Globus pallidus (tissue), 1 donor: ENCODE measurements at places on chromosomes 2 and 18.

GRCh38 chr2:119207447-119207846, 16.2 kb upstream of the STEAP3 start:
- DNase-seq, result no peak

GRCh38 chr18:23453680-23454058, 582 bp downstream of the RIOK3 start:
- no peak for DNase-seq

DNA sequence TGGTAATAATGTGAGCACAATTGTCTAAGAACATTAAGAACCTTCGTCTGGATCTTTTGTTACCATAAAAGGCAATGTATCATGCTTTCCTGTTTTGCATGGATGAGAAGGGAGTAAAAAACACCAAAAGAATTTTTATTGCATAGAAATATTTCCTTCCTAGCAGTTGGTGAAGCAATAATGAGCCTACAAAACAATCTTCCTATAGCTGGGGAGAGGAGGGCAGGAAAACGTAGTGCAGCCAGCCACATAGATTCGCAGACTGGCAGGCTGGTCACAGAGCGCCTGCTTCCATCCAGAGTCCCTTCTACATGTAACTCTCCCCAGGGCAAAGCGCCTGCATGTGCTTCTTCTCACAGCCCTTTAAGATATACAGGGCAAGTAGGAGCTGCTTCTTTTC, 190.4 kb downstream of the BABAM2 start:
- DNase-seq, result no peak

DNA sequence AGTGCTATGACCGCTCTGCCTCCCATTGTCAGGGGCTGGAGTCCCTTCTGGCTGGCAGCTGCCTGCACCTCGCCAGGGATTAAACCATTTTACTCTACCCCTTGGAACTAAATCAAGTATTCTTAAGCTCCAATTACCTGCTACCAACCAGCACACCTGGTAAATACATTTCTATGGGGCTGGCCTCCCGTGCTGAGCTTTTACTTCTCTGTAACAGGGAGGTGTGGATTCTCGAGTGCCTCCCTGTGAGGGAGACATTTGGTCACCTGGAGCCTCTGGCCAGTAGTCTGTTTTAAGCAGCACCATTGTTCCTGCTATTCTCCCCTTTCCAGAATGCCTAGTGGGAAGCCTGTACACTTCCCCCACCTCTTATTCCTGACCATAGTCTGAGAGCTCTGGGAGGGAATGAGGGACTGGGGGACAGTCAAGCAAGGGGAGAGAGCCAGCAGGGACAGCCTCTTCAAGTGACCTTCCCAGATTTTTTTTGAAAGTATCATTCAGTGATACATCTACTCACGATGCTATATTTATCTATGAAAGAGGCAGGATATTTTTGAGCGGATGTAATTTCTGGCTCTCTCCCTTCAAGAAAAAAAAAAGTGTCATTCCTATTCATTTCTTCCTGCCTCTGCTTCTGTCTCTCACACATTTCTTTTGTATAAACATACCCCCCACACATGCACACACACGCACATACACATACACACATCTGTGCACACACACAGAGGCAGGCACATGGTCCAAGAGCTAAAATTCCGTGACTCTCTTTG, 112.8 kb downstream of the CAPN13 start:
- DNase-seq, result no peak

GRCh38 chr2:146031158-146031557, 1511.2 kb upstream of the ZEB2 start:
- no peak for DNase-seq

- DNase-seq, result no peak
Measured at GRCh38 chr2:187698374-187699110, 144.3 kb upstream of the TFPI start.

- peak; percentile 54 for DNase-seq
Measured at GRCh38 chr2:26072925-26073768, 39.3 kb downstream of the RAB10 start.

GRCh38 chr18:77530732-77531131, 281.1 kb downstream of the GALR1 start:
- DNase-seq, result no peak

DNA sequence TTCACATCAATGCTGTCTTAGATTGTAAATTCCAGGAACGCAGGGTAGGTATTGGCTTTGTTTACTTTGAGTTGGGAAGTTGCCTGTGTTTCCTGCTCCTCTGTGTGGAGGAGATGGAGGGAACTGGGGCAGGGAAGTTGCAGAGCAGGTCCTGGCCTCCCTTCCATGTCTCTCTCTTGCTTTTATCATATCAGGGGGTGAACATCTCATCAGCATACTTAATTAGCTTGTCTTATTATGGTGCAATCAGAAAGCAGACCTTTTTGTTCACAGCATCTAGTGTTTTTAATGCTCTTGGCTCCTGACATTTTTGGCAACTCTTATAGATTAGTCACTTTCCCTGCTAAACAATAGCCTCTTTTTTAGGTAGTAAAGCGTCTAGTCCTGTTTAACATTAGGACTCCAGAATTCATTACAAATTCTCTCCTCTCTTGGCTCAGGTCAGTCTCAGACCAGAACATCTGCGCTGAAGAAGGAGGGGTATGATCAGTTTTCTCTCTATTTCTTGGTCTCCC, 11.5 kb upstream of the DIPK1C start:
- peak; percentile 61 for DNase-seq

GRCh38 chr2:200399636-200400035, 93.1 kb downstream of the SPATS2L start:
- DNase-seq, result no peak

- DNase-seq, result no peak
Measured at GRCh38 chr18:78129260-78129659, 850.4 kb upstream of the SALL3 start.

GRCh38 chr2:239231231-239232194, 169.3 kb downstream of the HDAC4 start:
- DNase-seq, result no peak

- DNase-seq, result no peak
Measured at GRCh38 chr2:230230087-230230486, 4.6 kb downstream of the SP140 start.

DNA sequence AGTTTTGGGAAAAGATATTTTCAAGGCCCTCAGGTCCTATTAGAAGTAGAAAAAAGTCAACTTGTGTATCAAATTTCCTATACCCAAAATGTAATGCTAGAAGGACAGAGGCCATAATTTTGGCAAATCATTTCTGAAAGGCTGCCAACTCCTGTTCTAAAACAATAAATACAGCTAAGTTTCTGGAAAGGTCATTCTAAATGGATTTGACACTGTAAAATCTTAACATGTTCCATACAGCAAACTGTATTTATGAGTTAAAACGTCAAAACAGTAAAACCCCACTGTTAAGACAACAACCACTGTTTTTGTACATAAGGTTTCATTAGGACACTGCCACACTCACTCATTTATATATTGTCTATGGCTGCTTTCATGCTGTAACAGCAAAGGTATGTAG, 9.7 kb downstream of the FAM98A start:
- no peak for DNase-seq

DNA sequence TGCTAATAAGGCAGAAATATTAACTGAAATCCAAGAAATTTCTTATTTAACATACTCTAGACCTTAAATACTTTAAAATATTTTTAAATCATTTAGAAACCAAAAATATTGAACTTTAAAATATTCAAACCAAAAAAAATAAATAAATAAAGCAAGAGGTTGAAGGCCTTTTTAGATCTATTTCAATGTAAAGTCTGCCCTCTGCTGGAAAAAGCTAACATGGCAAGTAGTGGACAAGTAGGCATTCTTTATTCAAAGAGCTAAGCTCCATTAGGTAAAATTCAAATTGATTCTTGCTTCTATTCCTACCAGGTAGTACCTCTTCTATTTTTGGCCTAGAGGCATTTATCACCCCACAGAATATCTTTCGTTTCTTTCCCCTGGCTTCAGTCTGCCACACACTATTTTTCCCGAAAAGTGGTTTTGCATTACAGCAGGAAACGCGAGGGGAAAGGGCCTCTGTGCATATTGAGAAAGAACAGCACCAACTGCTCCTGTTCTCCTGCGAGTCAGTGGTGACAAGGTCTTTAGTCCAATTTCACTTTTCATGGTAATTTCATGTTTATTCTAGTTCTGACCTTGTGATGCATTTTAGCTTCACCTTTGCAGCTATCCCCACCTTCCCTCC, 20.4 kb downstream of the IFIH1 start:
- peak; percentile 81 for DNase-seq

DNA sequence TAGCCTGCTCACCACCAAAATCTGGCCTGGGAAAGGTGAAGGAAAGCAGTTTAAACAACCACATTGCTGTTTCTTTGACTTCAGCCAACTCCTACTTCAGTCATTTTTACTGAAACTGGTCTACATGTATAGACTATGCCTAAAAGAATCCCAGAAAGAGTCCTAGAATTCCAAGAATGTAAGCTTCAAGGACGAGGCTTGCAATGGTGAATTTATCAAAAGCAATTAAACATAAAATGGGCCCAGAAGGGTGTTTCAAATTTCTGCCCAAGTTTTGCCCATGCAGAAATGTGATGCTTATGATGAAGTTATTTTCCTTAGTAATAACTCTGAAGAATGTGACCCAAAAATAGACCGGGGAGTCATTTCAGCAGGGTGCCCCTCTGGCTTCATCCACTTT, 16.6 kb downstream of the EN1 start:
- no peak for DNase-seq

- peak; percentile 36 for DNase-seq
Measured at GRCh38 chr2:85265304-85265703, 62.5 kb downstream of the TGOLN2 start.

DNA sequence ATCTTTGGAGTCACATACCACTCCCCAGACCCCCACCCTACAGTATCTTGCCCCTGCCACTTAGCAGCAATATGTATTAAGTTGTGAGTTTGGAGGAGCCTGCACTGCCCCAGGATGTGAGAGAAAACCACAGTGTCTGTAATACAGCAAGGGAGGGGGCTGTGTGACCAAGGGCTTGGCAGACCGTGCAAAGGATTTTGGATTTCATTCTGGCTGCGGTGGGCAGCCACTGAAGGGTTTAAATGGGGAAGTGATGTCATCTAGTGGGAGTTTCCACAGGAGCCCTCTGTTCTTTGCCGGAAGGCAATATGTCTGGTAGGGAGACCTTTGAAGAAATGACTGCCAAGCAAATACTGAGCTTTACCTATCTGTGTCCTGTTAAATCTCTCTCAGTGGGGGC, 202.4 kb downstream of the FHOD3 start:
- no peak for DNase-seq

DNA sequence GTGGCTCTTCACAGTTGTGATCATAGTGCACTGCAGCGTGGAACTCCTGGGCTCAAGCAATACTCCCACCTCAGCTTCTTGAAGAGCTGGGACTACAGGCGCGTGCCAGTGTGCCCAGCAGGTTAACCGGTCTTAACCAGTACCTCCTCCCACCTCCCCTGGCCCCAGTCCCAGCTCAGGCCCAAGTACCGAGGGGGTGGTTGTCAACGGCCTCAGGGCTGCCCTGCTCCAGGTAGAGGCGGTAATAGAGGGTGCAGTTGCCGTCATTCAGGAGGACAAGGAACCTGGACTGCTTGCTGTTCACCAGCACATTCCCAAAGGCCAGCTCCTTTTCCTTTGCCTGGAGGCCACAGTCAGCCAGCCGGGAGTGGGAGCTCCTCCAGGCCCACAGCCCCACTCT, 19.7 kb downstream of the CFAP65 start:
- no peak for DNase-seq

- no peak for DNase-seq
Measured at GRCh38 chr18:44411976-44412375, 268.7 kb upstream of the SETBP1 start.

DNA sequence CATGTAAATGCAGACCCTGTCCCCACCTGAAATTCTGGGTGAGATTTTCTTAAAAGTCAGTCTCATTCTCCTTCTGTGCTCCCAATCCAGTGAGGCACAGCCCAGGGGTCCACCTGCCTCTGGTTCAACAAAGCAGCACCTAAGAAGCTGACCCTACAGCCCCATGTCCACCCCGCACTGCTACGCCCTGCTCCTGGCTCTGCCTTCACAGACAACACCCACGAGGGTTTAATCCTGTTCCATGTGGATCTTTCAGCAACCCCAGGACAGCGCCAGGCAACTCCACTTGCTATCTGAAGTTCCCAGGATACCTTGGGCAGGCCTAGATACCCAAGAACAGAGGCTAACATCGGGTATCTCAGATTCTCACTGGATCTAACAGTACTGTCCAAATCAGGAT, 44.9 kb downstream of the HDLBP start:
- no peak for DNase-seq

DNA sequence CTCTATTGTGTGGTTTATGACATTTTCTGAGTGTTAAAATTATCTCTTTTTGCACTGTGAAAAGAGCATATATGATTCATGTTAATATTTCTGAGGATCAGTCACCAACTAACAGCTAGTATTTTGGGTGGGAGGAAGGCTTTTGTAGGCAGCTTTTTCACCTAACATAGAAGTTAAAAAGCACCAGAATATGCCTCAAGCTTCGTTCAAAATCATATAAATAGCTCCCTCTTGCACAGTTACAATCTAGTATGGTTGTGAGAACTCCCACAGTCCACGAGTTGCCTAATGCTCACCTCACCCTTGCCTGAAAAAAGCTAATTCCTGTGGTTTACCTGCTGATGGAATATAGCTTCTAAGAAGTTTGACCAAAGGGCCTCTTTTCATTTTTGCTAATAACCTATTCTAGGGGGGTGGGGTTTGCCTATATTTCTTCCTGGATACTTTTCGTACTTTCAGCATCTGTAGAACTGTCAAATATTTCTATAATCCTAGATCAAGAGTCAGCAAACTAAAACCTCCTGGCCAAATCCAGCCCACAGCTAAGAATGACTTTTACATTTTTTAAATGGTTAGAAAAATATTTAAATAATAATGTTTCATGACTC, 167.1 kb upstream of the FOSL2 start:
- DNase-seq, result no peak

GRCh38 chr2:1603521-1603920, 140.8 kb downstream of the PXDN start:
- DNase-seq, result no peak

- DNase-seq, result no peak
Measured at GRCh38 chr18:8990276-8991031, 112.0 kb upstream of the NDUFV2 start.

GRCh38 chr2:152132306-152132705, 33.5 kb upstream of the CACNB4 start:
- no peak for DNase-seq

DNA sequence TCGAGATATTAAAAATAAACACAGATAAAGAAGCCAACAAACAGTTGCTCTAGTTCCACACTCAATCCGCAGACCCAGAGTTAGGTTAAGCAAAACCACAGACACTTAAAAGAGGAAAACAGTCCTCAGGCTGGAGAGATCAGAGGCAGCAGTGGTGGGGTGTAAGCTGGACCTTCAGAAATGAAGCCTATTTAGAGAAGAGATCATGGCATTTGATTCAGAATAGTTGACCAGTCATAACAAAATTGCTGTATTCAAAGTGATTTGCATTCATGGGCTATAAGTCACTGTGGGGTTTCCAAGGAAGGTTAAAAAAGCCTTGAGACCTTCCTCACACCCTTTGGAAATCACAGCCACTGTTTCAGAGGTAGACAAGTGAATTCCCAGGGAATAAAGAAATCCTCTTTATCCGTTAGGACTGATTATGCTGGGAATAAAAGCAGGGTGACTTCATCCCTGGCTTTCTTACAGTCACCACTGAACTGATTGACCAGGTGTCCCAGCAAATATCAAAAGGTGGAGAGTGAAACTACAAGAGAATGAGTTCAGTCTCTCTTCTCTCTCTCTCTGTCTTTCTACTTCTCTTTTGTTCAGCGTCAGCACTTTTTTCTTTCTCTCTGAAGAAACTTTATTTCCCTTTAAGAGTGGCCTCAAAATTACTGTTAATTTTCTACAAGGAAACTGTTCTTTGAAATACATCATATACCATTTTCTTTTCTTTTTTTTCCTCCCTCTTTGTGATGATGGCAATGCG, 171.8 kb upstream of the PIK3C3 start:
- DNase-seq, result no peak
